ENCODE measurements at places on chromosomes 5 and 9.
A peak's percentile ranks its signal among the peaks of the same experiment; 100 is the strongest.

DNA sequence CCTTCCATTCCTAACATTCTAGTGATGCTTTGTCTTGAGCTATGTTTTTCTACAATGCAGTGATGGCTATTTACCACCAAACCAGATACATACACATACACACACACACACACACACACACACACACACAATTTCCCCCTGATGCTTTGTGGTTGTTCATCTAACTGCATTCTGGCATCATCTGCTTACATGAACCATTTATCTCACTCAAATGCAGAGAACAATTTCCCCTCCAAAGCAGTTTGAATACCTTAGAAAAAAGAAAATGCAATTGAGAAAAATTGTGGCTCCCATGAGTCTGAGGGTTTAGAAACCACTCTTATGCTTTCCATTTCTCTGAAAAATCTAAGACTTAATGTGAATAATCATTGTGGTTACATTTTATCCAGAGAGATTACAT is 1024.8 kb downstream of the TLE4 start:
- no peak for DNase-seq

DNA sequence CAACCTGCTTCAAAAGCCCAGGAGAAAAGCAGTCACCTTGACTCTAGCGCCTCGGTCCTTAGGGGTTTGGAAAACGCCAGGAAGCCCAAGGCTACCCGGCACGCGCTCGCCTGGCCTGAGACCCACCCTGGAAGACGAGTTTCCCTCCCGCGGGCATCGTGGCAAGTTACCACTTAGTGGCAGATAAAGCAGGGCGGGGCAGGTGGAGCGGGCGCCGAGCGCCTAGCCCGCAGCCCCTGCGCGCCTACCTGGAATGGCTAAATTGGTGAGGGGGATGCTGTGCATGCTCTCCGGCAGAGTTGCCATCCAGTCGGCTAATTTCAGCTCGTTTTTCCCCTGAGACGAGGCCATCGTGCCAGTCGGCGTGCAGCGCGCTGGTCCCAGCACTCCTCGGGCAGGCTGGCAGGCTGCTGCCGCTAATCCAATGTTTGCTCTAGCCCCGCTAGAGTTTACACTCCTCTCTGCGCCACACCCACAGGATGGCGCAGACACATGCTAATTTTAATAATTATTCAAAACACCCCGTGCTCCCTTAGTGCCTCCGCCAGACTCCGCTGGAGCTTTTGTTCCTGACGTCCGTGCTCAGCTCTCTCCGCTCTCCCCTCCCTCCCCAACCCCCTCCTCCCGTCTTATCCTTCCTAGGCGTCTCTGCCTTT is at the start of gene PLCXD3:
TSS of gene PLCXD3 (minus strand) at position 426 of the 656 bp plus-strand sequence. CDS start at position 351, 75 bp downstream.
- no peak for DNase-seq

GRCh38 chr9:118596374-118597015 is 772.7 kb downstream of the BRINP1 start:
- DNase-seq = no peak

- peak; percentile 54 for DNase-seq
Observed at GRCh38 chr5:132057498-132058255, 2.8 kb upstream of the IL3 start.

GRCh38 chr5:172705576-172706084 is 64.6 kb downstream of the NEURL1B start:
- no peak for DNase-seq

DNA sequence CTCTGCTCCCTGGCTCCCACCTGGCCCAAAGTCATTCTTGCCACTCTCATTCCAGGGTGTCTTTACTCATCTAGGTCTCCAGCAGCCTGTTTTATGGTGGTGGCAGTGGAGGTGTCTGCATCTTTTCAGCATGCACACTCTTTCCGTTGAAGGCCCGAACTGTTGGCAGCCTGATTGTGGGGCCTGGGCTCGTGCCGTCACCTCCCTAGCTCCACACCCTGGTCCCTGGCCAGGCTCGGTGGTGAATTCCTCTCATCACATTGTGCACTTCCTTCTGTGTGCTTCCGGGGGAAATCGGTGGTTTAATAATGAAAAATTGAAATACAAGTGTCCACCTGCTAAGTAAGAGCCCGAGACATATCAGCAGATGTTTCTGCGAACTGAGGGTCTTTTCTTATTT is 214.3 kb downstream of the TRIO start:
- DNase-seq = no peak

DNA sequence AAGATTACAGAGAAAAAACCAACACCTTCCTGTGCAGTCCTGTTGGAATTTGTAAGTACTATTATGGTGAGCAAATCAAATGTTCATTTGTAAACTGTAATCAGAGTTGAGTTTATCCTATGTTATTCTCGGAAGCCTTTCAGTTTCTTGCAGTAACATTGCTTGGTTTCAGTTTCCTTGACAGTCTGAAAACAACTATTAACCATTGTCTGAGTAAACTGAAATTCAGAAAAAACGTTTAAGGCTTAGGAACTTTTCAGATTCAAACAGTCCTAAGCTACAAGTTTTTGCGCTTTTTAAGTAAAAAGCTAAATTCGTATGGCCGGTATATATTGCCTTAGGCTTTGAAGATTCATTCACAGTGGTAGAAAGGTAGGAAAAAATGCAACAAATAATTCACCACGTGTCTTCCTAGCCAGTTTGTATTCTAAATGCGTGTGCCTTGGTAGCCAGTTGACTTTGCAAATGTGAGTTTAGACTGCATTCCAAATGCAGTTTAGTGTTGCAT is 2.5 kb downstream of the GPBP1 start:
- DNase-seq = no peak
